ENCODE measurements at places on chromosomes 1 and 21.

DNA sequence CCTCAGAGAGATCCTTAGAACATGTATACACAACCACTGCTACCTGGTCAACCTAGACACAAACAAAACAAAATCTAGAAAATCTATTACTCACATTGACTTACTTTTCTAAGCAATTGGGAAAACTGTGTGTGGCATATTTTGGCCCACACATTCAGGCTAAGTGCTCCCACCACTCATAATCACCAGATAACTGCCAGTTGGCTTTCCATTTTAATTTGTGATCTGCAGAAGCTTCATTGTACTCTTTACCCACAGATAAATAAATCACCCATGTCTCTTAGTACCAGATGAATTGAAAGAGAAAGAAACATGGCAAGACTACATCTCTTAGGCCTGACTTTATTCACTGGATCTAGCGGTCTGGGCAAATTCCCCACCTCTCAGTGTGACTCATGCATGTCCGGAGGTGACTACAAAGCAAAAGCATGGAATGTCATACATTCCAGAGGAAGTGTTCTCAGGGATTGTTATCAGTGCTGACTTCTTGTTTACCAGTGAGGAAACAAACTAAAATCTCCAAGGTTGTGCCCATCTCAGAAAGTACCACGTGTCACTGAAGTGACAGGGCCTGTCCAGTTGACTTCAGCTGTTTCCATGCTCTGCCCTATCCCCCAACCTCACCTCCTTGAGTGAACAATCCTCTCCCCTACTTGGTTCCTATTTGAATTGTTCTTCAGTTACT, 52.4 kb upstream of the BCL10 start:
- DNase-seq, result no peak

GRCh38 chr1:52423771-52424170, 19.4 kb downstream of the PRPF38A start:
- no peak for DNase-seq

DNA sequence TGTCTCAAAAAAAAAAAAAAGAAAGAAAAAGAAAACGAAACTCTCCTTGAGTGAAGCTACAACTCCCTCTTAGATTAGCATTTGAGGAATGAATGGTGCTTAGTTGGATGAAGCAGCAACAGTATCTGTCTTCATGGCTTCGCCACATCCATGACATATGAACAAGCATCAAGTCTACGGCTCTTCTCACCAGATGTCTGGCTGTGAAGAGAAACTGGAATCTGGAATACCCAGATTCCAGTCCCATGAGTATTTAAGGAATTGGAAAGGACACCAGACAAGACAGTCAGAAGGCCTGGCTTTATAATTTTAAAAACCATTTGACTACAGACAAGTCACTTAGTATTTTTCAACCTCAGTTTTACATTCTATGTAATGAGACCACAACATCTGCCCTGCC, 38.0 kb upstream of the TADA1 start:
- DNase-seq, result no peak

GRCh38 chr1:4075436-4076225, 175.6 kb upstream of the C1orf174 start:
- DNase-seq, result no peak

DNA sequence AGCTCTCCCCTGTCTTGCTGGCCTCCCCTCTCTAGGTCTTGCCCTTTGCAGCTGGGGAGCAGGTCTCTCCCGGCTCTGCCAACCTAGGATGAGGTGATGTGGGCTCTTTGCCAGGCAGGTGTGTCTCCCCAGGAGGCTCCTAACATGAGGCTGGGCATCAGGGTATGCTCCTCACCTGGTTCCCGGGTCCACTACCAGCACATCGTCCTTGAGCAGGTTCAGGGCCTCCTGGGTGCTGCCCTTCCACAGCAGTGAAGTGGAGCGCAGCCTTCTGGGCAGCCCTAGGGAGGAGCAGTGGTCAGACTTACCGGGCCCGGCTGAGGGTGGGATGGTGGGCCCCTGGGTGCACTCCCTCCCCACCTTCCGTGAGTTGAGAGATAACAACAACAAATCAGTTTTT, 17.5 kb downstream of the LACTBL1 start:
- no peak for DNase-seq

DNA sequence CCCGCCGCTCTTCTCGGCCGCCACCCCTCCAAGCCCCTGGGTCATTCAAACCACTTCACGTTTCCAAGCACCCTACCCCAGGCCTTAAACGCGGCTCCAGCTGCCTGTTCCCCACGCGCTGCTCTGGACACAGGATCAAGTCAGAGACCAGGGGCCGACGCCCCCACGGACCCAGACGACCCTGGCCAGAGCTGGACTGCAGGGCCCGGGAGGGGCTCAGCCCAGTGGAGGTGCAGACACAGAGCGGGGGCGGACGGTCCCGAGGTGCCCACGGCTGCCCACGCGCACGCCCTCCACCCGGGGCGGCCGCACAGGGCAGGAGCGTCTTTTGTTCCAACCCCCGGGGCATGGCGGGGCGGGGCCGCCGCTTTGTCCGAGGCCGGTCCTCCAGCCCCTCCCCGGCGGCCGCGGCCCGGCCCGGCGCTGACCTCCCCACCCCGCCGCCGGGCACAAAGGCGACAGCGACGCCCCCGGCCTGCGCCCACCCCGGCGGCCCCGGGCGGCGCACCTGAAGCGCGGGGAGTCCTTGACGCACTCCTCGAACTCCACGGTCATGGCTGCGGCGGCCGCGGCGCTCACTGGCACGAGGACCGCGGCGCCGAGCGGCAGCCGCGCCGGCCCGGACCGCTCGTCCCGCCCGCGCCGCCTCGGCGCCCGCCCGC, 338 bp downstream of the ACAP3 start:
- peak; percentile 75 for DNase-seq

- DNase-seq, result no peak
Measured at GRCh38 chr1:40763742-40764532, 19.6 kb upstream of the KCNQ4 start.

Measured in lower lobe of right lung (tissue), 2 donors.